ENCODE measurements at places on chromosomes 13 and 19.

DNA sequence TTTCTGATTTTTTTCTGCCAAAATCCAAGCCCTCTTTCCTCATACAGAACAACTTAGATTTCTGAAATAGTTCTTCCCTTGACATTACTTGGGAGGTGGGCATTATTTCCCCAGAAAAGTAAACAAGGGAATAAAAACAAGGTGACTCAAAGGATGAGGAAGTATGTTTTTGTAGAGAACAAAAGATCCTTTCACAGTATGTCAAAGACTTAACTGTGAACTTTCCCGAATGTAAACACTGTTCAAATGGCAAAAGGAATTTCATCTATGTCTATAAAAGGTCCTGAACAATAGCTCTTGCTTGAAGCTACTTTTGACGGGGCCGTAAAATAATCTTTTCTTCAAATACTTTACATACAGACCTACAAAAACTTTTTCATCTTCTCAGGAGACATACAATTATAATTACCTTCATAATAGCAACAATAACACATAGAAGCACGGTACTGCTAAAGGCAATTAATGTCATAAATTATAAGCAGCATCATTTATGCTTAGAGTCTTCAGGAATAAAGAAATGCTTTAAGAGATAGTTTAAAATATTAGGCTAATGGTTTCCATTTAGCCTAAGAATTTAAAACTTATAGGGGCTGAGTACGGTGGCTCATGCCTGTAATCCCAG, 191.1 kb downstream of the RGCC start:
- DNase-seq, result no peak

DNA sequence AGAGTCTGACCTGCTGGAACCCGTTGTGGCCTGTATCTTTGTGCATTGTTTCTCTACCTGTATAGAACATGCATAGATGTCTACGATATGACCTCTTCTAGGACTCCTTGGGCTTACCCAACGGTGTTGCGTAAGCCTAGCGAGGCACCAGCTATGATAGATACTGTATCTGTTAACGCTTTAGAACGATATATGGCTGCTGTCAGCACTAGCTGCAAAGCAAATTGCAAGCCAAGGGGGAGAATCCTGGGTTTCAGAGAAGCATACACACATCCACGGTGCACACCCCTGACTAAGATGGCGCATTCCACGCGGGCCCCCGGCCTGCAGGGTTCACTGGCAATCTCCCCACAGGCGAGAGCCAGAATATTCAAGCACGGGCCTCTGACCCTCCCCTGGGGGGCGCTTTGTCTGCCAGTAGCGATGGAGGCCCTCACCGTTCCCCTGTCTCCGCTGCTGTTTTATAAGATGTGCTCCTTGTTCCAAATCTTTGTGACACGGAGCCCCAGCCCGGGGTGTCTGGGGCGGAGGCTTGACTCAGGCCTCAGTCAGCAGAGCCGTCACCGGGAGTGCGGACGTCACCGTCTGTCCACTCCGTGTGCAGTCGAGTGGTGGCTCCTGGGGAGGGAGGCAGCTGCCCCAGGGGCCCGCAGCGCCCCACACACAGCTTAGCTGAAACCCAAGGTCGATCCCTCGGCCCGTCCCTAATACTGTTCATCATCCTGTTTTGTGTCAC, 12.9 kb upstream of the RPS15 start:
- DNase-seq, result no peak

GRCh38 chr13:51396352-51396751, 56.5 kb downstream of the INTS6 start:
- DNase-seq, result no peak

- no peak for DNase-seq
Observed at GRCh38 chr13:109481040-109481439, 305.3 kb downstream of the IRS2 start.

GRCh38 chr13:21338639-21339278, 120.3 kb downstream of the ZDHHC20 start:
- no peak for DNase-seq

DNA sequence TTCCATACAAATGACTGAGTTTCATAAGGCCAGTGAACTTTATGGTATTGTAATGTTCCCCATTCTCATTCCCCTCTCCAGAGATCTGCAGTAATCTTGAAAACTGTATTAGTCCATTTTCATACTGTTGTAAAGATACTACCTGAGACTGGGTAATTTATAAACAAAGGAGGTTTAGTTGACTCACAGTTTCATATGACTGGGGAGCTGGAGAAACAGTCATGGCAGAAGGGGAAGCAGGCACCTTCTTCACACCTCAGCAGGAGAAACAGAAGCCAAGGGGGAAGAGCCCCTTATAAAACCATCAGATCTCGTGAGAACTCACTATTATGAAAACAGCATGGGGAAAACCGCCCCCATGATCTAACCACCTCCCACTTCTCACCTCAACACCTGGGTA, 318.7 kb upstream of the KLF12 start:
- DNase-seq, result no peak

DNA sequence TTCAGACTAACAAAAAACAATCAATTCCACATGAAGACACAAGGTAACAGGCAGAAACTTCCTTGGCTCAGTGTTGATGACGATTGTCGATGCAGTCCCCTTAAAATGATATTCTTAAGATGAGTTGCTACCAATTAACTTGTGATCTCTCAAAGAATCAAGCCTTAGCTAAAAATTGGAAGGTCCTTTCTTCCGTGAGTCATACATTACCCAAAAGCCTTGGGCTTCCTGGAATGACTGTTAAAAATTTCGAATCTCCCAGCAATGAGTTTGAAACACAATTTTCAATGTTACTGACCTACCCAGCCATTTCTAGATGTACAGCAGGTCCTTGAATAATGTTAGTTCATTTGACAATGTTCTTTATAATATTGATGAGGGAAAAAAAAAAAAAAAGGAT, 28.0 kb upstream of the RB1 start:
- DNase-seq, result no peak

DNA sequence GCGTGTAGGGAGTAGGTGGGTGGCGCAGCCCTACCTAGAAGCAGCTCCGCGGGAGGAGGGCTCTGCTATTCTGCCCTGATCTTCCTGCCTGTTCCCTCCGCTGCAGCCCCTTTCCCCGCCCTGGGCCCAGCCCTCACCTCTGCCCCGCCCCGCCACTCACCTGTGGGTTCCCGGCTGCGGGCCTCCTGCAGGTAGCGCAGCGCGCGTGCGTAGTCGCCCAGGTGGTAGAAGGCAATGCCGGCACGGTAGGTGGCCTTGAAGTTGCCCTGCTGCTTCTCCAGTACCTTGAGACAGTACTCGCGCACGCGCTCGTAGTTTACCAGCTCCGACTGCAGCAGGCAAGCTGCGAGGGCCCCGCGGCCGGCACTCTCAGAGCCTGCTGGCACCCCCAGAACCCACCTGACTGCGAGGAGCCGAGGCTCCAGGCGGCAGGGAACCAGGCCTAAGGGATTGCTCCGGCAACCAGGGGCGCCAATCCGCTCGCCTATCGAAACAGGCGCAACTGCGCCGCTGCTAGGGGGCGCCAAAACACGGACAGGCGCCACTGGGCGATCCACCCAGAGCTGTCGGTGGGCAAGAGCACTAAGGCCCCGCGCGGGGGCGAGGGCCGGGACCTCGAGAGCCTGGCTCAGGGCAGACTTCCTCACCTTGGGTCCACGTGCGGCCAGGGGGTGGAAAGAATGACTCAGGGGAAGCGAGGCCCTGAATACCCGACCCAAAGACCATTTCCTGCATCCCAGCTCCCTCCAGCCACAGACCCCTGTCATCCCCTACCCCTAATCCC, 965 bp downstream of the TTC9B start:
- no peak for DNase-seq

GRCh38 chr13:30792285-30793000, 57.1 kb downstream of the ALOX5AP start:
- DNase-seq, result no peak

GRCh38 chr13:73299787-73300186, 241.0 kb downstream of the KLF5 start:
- no peak for DNase-seq

DNA sequence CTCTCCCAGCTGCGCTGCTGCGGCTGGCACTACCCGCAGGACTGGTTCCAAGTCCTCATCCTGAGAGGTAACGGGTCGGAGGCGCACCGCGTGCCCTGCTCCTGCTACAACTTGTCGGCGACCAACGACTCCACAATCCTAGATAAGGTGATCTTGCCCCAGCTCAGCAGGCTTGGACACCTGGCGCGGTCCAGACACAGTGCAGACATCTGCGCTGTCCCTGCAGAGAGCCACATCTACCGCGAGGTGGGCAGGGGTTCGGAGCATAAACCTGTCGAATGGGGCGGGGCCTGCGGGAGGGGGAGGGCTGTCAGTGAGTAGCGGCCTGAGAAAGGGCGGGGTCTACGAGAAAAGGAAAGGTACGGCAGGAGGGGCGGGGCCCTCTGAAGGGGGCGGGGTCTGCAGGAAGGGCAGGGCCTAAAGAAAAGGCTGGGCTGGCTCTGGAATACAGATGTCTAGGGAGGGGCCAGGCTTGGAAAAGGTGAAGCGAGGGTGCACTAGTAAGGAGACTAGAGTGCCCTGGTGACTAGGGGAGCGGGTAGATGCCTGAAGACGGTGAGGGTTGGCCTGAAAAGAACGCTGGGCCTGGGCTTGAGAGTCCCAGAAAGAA, 3.6 kb downstream of the CD37 start:
- no peak for DNase-seq

GRCh38 chr19:17590866-17591265, 35.4 kb downstream of the COLGALT1 start:
- DNase-seq, result no peak

- no peak for DNase-seq
Observed at GRCh38 chr13:20301403-20302071, 69.4 kb upstream of the GJB6 start.

- peak; percentile 84 for DNase-seq
Observed at GRCh38 chr19:8580710-8581281, 3.6 kb upstream of the MYO1F start.

GRCh38 chr13:20636079-20636478, 67.4 kb upstream of the IL17D start:
- DNase-seq, result no peak

DNA sequence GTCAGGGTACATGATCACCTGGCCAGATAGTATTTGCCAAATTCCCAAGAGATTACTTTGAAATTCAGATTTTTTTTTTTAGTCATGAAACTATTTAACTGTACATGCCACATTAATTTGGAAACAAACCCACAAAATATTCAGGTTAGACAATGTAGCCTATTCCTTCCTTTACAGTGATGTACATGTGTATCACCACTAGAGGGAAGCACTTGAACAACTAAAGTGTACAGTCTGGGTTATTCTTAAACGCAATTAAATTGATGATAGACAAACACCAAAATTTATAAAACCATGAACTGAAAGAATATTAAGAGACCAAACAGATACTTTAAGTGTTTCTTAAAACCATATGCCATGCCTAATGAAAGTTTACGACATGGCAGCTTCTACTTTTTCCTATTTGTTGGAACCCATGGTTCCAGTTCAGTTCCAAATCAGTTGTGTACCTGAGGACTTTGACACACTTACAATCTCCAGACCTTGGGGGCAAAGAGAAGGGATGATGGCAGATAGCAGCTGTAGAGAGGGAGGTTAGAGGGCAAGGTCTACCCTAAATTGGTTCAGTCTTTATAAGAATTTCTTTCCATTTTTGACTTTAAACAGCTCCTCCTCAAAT, 52.8 kb downstream of the TNFSF13B start:
- no peak for DNase-seq

DNA sequence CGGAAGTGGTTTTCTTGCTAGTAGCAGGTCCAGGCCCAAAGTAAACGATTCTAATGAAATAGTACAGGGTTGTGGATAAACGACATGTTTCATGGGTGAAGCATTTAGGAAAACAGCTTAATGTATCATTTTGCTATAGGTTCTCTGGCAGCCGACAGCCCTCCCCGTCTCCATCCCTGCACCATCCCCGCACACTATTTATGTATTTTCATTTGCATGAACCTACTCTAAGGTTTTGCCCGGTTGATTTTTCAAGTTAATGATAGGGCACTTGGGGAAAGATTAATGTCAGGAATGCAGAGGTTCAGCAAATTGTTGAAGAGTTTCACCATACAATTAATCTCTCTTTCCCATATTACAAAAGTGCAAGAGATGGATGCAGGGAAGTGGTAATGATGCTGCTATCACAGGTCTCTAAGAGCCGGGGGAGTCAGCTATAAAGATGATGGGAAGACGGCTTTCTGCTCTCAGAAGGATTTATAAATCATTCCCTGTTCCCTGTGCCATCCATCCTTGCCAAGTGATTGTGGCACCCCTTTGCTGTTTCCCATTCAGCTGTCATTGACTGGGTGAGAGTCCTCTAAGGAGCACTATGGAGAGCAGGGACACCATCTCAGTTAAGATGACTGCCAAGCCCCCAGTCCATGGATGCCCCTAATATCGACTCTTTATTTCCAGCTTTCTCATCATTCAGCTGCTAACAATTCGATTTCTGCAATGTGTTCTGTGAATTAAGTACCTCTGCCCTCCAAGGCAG, 186.3 kb downstream of the IRS2 start:
- DNase-seq, result no peak

DNA sequence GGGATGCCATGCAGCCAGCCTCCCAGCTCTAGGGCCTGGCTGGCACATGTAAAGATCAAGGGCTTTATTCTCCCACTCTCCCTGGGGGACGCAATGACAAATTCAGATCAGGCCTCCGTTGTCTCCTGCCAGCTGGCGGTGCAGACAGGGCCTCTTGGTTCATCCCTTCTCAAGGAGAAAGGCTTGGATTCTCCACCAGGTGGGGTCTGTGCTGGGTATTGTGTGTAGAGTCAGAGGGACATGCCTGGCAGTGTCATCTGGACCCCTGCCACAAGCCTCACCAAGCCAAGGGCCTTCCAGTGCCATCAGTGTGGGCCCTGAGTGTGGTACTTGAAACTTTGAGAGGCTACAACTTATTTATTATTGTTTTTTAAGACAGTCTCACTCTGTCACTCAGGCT, 8.4 kb upstream of the PTPRS start:
- no peak for DNase-seq

- no peak for DNase-seq
Observed at GRCh38 chr19:55355213-55355821, 798 bp upstream of the COX6B2 start.

- no peak for DNase-seq
Observed at GRCh38 chr13:90868321-90868920, 479.1 kb upstream of the MIR17HG start.

- DNase-seq, result no peak
Observed at GRCh38 chr13:44219577-44220548, 153.8 kb upstream of the SERP2 start.

DNA sequence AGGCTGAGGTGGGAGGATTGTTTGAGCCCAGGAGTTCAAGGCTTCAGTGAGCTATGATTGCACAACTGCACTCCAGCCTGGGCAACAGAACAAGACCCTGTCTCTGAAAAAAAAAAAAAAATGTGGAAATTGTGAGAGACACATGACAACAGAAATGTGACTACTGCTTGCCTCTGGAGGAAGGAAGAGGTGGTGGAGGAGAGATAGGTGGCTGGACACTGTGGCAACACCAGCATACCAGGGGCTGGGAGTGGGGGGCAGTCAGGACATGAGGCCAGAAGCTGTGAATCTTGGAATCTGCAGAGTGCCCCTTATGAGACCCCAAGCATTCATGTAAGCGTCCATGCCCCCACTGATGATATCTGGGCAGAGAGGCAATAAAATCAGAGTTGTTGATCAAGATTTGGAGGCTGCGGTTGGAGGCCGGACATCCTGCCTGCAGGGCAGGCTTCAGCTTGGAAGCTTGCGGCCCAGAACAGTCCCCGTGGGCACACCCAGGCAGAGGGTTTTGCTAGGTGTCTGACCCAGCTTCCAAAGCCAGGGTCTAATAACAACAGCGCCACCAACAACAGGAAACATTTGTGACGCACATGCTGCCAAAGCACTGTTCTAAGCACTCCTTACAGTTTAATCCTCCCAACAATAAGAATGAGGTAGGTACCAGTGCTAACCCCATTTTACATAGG, 16.9 kb downstream of the FAM187B start:
- DNase-seq, result peak; percentile 55
